Activated CD4-positive, CD25-positive, alpha-beta regulatory T cell (primary cell): ENCODE measurements at places on chromosomes 12 and 14.

GRCh38 chr14:51534610-51535011, 117.1 kb upstream of the FRMD6 start:
- no peak for DNase-seq

GRCh38 chr12:6871052-6871957, 1.8 kb downstream of the SPSB2 start:
- DNase-seq = no peak

DNA sequence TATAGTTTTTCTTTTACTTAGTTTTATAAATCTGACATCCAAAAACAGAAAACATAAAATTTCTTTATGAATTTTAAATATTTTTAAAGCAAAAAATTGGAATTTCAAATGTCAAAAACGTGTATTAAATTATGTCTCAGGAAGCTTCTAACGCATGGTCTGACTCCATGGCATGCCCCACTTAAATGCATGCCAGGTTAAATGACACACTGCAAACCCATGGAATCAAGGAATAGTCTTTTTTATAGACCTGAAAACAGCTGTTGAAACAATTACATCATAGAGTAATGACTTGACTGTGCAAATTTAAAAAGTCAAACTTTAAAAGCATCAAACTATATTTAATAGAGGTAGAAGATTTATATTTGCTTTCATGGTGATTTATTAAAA, 96.1 kb upstream of the DACT1 start:
- no peak for DNase-seq

- no peak for DNase-seq
These were observed 7.0 kb downstream of the KRT1 start for GRCh38 chr12:52673217-52673616.

- DNase-seq = no peak
These were observed 72.0 kb downstream of the PPP2R5E start for GRCh38 chr14:63470962-63471793.

GRCh38 chr14:99822800-99823455, 29.7 kb downstream of the EML1 start:
- DNase-seq = no peak

DNA sequence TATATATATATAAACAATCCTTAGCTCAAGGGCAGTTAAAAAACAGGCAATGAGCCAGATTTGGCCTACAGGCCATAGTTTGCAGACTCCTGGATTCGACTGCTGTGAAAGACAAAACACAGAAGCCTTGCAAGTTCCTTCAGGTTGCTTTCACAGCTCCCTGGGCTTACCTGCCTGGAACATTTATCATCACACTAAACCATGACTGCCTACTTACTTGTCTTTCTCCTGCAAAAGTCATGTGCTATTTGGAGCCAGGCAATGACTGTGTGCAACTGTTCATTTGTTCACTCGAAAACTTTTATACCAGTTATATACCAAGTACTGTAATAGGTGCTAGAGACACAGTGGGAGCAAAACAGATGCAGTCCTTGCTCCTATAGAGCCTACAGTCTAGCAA, 2.2 kb upstream of the RPS6KA5 start:
- no peak for DNase-seq

DNA sequence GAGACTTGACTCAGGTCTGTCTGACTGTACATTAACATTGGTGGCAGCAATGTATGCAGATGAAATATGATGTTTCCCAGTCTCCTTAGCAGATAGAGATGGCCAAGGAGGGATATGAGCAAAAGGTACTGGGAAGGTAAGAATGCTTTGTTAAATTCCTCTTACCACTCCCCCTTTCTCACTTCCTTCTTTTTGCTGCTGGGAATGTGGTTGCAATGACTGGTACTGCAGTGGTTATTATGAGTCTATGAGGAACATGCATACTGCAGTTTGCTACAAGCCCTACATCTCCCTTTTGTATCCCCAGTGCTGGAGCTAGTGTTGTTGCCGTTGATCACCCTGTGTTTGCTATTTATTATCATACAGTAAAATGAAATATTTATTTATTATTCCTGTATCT, 35.9 kb downstream of the ALDH1L2 start:
- no peak for DNase-seq

GRCh38 chr14:62629176-62629725, 416.0 kb downstream of the KCNH5 start:
- DNase-seq = no peak

- DNase-seq = no peak
These were observed 60.4 kb downstream of the PPP1R36 start for GRCh38 chr14:64610049-64610746.

DNA sequence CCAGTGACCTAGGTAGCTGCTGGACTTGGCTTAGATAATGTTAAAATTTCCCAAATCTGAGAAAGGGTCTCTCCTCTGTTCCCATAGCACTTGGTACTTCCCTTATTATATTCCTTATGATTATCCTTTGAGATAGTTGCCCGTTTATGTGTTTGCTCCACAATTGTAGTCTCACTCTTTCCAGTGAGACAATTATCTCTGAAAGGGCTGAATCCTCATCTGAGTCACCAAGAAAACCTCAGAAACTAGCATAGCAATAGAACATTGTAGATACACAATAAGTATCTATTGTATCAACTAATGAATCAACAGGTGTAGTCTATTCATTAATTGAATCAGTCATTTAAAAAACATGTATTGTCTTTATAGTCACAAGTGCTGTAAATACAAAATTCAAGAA, 119.1 kb upstream of the FAR2 start:
- DNase-seq = no peak

DNA sequence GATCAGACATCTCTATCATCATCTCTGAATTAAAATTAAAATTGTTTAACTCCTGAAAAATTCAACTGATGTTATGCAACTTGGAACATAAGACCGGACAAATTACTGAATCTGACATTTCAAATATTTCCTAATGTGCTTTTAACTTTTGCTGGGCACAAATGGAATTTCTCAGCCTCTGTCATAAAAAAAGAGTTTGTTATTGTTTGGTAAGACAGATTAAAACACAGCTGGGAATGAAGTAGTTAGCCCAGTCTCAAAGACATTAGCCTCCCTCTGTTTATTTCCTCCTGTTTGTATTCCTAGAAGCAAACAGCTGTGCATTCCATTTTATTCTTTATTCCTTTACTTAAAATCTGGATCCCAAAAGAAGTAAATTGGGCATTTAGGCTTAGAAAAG, 29.4 kb downstream of the PLEKHA5 start:
- no peak for DNase-seq

DNA sequence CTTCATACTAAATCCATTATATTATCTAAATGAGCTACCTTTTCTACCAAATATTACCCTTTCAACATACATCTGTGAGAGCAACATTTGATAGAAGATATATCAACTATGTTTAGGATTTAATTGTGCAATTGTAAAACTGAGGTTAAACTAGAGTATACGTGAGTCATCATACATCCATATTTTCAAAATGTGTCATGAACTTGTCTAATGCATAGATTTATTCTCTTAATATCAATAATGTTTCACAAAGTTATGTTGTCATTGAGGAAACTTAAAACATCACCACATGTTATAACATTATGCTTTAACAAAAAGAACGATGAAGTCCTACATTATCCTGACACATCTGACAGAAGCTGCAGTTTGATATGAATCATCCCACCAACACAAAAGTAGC, 645.5 kb upstream of the NOVA1 start:
- DNase-seq = no peak
